ENCODE measurements at places on chromosomes 3 and 15.

GRCh38 chr3:186896875-186897274 lies 33.5 kb upstream of the ST6GAL1 start:
- DNase-seq: no peak

GRCh38 chr3:44031387-44032380 lies 210.0 kb upstream of the TOPAZ1 start:
- DNase-seq: no peak

DNA sequence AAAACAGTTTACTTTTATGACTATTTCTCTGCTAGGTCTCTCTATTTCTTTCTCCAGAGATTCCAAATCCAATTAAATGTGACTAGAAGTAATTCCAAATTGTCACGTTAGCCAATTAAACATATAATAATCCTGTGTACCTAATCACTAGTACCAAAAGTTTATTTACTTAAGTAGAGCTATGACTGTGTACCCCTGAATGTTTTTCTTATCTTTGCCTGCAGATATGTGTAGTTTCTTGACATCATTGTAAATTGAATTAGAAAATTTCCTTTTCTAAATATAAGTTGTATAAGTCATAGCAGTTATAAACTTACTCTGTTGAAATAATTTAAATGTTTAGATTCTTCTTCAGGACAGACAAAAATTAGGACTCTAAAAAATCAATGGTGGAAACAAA lies 163.3 kb downstream of the SPATA16 start:
- DNase-seq: no peak

- no peak for DNase-seq
Observed at GRCh38 chr3:126646674-126647073, 8.2 kb downstream of the TXNRD3 start.

GRCh38 chr15:60744826-60745460 lies 266.0 kb upstream of the ICE2 start:
- DNase-seq: no peak

DNA sequence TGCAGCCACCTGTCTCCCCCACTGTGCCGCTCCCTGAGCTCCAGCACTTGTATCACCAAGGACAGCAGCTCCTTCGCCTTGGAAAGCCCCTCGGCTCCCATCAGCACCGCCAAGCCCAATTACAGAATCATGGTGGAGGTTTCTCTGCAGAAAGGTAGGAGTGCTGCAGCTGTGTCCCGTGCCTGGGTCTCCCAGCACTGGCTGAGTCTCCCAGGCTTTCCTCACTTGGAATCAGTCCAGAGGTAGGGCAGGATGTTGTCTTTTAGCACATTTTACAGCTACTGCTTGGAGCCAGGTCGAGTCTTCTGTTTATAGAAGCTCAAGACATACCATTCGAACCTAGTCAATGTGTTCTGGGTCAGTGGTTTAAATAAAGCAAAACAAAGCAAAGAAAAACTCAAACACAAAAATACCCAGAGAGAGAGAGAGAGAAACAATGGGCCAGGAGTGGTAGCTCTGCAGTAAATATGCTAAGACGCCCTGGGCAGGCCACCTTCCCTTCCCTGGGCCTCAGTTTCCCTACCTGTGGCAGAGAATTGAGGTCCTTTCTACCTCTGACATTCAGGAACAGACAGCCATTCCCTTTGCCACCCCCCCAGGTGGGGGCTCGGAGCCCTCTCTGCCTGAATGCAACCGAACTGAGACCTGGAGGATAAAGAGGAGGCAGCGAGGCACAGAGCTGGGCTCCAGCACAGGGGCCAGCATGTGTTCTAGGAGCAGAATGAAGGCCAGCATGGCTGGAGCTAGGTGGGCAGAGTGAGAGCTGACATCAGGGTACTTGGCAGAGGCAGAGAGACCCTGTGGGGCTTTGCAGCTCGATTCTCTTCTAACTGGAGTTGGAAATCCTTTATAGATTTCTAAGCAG lies 44.1 kb downstream of the STARD5 start:
- DNase-seq: no peak

- DNase-seq: no peak
Observed at GRCh38 chr15:96349857-96350720, 19.6 kb downstream of the NR2F2 start.

DNA sequence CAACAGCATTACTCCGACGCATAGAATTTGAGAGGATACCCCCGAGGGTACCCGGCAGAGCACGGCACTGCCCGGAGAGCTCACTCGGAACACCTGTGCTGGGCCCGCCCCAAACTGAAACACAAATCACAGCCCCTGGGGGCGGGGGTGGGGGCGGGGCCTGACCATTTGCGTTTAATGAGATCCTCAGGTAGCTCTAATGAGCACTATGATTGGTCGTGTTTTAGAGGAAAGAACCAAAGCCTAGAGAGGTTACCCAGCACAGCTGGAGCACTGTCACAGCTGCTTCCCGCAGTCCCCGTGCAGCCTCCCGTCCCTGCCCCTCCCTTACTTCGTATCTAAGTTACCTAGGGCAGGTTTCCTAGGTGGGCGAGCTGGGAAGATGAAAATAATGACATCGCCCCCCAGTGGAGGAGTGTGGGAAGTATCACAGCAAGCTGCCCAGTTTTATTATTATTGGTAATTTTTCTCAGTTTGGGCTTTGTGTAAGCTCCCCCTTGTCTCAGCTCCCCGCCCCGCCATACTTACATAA lies 187.1 kb downstream of the PDE8A start:
- DNase-seq: peak; percentile 91

DNA sequence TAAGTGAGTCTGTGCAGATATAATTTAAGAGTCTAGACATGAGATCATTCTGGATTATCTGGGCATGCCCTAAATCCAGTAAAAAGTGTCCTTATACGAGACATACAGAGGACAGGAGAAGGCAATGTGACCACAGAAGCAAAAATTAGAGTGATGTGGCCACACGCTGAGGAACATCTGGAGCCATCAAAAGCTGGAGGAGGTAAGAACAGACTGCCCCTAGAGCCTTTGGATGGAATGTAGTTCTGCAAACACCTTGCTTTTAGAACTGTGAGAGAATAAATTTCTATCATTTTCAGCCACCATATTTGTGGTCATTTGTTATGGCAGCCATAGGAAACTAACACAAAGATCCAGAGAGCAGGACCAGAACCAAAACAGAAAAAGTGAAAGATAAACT lies 41.0 kb downstream of the CD200 start:
- DNase-seq: no peak
